Immature natural killer cell (primary cell): ENCODE measurements at places on chromosomes 6 and 20. TPM values are rescaled to one million over a fixed set of nuclear protein-coding genes. Genes with fewer than 3 reads are reported as not detected.

MYL9 gene
- polyA plus RNA-seq = 0.10 TPM

POM121L2 gene
- not detected for polyA plus RNA-seq

XKR7 gene
- polyA plus RNA-seq = not detected

PPP1R14C gene
- not detected for polyA plus RNA-seq

PGC gene
- not detected for polyA plus RNA-seq

PLN gene
- not detected for polyA plus RNA-seq

MUC22 gene
- polyA plus RNA-seq = not detected

SLC22A2 gene
- not detected for polyA plus RNA-seq

PRSS16 gene
- polyA plus RNA-seq = not detected

MAP7 gene
- polyA plus RNA-seq = 0.41 TPM

PNPLA1 gene
- polyA plus RNA-seq = not detected

NT5DC1 gene
- polyA plus RNA-seq = 30.6 TPM

FAM217A gene
- polyA plus RNA-seq = 0.16 TPM

GPRC6A gene
- polyA plus RNA-seq = not detected

ZKSCAN3 gene
- polyA plus RNA-seq = 2.0 TPM

SCRT2 gene
- not detected for polyA plus RNA-seq

ATP9A gene
- polyA plus RNA-seq = 2.8 TPM

C6orf15 gene
- not detected for polyA plus RNA-seq

IL22RA2 gene
- not detected for polyA plus RNA-seq

LTB gene
- polyA plus RNA-seq = 132 TPM

ZNF165 gene
- not detected for polyA plus RNA-seq

LINC00237 gene
- polyA plus RNA-seq = not detected

SPEF1 gene
- polyA plus RNA-seq = not detected

RIPOR2 gene
- 392 TPM for polyA plus RNA-seq

ADGRF4 gene
- not detected for polyA plus RNA-seq

LBP gene
- polyA plus RNA-seq = not detected

MTFR2 gene
- polyA plus RNA-seq = not detected

LY6G6C gene
- not detected for polyA plus RNA-seq

GGT7 gene
- 0.94 TPM for polyA plus RNA-seq

TUBB2B gene
- not detected for polyA plus RNA-seq

HEY2 gene
- polyA plus RNA-seq = 2.1 TPM

SLC32A1 gene
- polyA plus RNA-seq = not detected

OR2J3 gene
- not detected for polyA plus RNA-seq

C20orf141 gene
- polyA plus RNA-seq = not detected

RNF39 gene
- not detected for polyA plus RNA-seq

TRIM10 gene
- not detected for polyA plus RNA-seq

DACT2 gene
- not detected for polyA plus RNA-seq

MYO6 gene
- polyA plus RNA-seq = 0.75 TPM

C20orf96 gene
- 0.32 TPM for polyA plus RNA-seq
